Suprapubic skin (tissue), 4 donors: ENCODE measurements at places on chromosomes 3 and 15. TPM values are rescaled to one million over a fixed set of nuclear protein-coding genes. Genes with fewer than 3 reads are reported as not detected.
A peak's percentile ranks its signal among the peaks of the same experiment; 100 is the strongest.

DNA sequence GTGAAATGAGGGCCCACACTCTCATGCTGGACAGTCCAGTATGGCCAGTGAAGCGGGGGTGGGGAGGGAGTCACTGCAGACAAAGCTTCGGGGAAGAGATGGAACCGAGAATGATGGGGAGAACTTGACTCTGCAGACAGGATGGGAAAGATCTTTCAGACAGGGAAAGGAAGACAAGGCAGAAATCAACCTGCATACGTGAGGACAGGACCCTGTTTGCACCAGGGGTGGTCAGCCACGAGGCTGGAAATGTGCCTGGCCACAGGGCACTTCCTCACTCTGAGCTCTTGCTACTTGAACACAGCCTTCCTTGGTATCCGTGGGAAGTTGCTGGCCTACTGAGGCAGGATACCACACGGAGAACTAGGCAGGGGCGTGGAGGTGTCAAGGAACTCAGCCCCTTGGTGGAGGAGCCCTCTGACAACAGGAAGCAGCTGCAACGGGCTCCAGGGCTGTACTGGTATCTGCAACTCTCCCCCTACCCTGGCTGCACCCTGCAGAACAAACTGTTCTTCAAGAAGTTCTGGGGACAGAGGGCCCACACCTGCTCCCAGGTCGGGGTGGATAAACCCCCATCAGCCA, 9.3 kb upstream of the SRP14 start:
- no peak overlapping the region for H3K4me3 ChIP-seq
- no peak for DNase-seq
- H3K27me3 ChIP-seq: no peaks in the 10 kb centered on the region
- peak overlapping the region; percentile 31 for H3K27ac ChIP-seq
- no peaks in the 10 kb centered on the region for H3K36me3 ChIP-seq

Gene DPH3
- total RNA-seq: 11.5 TPM

Gene STAB1
- total RNA-seq: 21.1 TPM

GRCh38 chr3:79380581-79380980, 387.2 kb downstream of the ROBO1 start:
- H3K4me1 ChIP-seq: peaks cover 4% of the 10 kb centered on the region
- no peak overlapping the region for H3K27ac ChIP-seq
- no peaks in the 10 kb centered on the region for H3K27me3 ChIP-seq
